Purkinje cell (primary cell): ENCODE measurements at places on chromosomes 4 and X. TPM values are rescaled to one million over a fixed set of nuclear protein-coding genes. Genes with fewer than 3 reads are reported as not detected.

Gene ADH1C
- polyA plus RNA-seq, result not detected in 2 replicates

Gene N4BP2
- 0.35 and 0.85 TPM in 2 replicates for polyA plus RNA-seq

Gene PABPC1L2B
- 4.0 TPM in 1 of 2 replicates, not detected in the other for polyA plus RNA-seq

Gene RBMX2
- polyA plus RNA-seq, result 27.7 and 37.7 TPM in 2 replicates

Gene USP11
- 57.6 and 71.1 TPM in 2 replicates for polyA plus RNA-seq

Gene HSFX2
- polyA plus RNA-seq, result 0.89 TPM in 1 of 2 replicates, not detected in the other

Gene MXRA5
- polyA plus RNA-seq, result not detected in 2 replicates

Gene VCX3B
- polyA plus RNA-seq, result not detected in 2 replicates

Gene EVC2
- polyA plus RNA-seq, result 0.09 and 0.21 TPM in 2 replicates

Gene MAGEH1
- 88.6 and 128 TPM in 2 replicates for polyA plus RNA-seq

Gene PDS5A
- 11.6 and 20.7 TPM in 2 replicates for polyA plus RNA-seq

Gene IDUA
- polyA plus RNA-seq, result 0.25 and 0.30 TPM in 2 replicates

Gene EPHA5
- polyA plus RNA-seq, result 118 and 136 TPM in 2 replicates

Gene PSMD10
- 81.6 and 127 TPM in 2 replicates for polyA plus RNA-seq

Gene AKAP4
- polyA plus RNA-seq, result not detected in 2 replicates

Gene LRAT
- polyA plus RNA-seq, result 15.0 and 25.2 TPM in 2 replicates

Gene REPS2
- polyA plus RNA-seq, result 44.5 and 54.0 TPM in 2 replicates

Gene SPANXC
- polyA plus RNA-seq, result not detected in 2 replicates

Gene SNX25
- polyA plus RNA-seq, result 13.1 and 18.2 TPM in 2 replicates

Gene TMEM164
- polyA plus RNA-seq, result 0.90 and 2.3 TPM in 2 replicates

Gene PDE5A
- 103 and 108 TPM in 2 replicates for polyA plus RNA-seq

Gene GLUD2
- polyA plus RNA-seq, result 0.44 and 2.1 TPM in 2 replicates

Gene PRPS1
- 30.1 and 34.1 TPM in 2 replicates for polyA plus RNA-seq
